ENCODE measurements at places on chromosomes 1 and 21.

GRCh38 chr1:18452550-18452949 is 28.2 kb upstream of the KLHDC7A start:
- peak; percentile 58 for DNase-seq
- peaks cover 13% of the 10 kb centered on the region for H3K4me1 ChIP-seq
- H3K27ac ChIP-seq = no peak overlapping the region
- no peaks in the 10 kb centered on the region for H3K27me3 ChIP-seq
- H3K4me3 ChIP-seq = no peak overlapping the region
- H3K36me3 ChIP-seq = no peaks in the 10 kb centered on the region

DNA sequence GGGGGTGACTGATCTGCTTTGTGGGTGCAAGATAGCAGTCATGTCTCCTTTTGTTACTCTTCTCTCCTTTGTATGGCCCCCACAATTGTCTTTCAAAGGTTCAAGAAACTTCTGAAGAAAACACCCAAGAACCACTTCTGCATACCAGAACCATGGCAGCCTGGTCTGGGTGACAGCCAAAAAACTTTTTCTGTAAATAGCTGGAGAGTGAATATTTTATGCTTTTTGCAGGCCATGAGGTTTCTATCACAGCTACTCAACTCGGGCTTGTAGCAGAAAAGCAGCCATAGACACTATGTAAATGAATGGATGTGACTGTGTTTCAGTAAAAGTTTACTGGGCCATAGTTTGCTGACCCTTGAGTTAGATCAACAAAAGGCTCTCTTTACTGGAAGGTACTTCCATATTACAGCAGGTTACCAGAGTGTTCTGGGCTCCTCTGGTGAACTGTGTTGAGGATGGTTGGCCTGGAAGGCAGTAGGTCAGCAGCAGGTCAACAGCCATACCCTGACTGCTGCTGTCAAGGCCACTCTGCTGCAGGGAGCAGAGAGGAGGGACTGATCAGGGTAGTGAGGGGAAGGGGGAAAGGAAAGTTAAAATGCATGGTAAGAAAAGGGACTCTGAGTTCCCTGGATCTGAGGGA is 116.4 kb downstream of the GDAP2 start:
- no peak for DNase-seq
- H3K4me1 ChIP-seq = no peaks in the 10 kb centered on the region
- H3K27me3 ChIP-seq = no peaks in the 10 kb centered on the region
- H3K36me3 ChIP-seq = no peaks in the 10 kb centered on the region

DNA sequence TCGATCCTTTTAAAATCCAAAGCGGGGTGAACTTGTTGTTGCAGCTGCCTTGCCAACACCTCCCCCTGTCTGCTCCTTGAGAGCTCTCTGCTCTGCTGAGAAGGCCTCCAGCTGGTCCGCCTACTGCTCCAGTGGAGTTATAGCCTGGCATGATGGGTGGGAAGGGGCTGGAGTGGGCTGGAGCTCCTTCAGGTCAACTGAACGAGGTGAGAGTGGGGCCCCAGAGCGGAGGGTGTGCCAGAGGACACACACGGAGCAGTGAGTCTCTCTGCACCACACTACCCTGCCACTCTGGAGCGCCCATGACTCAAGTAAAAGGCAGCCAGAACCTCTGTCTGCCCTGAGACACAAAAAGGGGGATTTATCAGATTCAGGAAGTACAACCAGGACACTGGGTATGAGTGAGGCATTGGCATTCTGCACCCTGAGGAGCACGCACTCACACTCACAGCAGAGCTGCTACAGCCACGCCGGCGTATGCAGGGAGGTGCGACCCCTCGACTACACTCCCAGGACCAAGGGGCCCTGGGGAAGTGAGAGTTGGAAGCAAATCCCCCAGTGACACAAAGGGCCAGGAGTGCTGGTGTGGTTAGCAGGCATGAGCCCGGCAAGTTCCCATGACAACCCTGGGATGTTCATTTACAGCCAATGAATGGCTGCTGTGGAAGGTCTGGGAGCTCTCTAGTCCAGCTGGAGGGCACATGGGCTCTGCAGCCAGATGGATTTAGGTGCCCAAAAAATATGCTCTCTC is 28.0 kb upstream of the EVA1B start:
- no peak overlapping the region for H3K4me3 ChIP-seq
- DNase-seq = no peak
- H3K27ac ChIP-seq = no peak overlapping the region
- peaks cover 4% of the 10 kb centered on the region for H3K36me3 ChIP-seq

DNA sequence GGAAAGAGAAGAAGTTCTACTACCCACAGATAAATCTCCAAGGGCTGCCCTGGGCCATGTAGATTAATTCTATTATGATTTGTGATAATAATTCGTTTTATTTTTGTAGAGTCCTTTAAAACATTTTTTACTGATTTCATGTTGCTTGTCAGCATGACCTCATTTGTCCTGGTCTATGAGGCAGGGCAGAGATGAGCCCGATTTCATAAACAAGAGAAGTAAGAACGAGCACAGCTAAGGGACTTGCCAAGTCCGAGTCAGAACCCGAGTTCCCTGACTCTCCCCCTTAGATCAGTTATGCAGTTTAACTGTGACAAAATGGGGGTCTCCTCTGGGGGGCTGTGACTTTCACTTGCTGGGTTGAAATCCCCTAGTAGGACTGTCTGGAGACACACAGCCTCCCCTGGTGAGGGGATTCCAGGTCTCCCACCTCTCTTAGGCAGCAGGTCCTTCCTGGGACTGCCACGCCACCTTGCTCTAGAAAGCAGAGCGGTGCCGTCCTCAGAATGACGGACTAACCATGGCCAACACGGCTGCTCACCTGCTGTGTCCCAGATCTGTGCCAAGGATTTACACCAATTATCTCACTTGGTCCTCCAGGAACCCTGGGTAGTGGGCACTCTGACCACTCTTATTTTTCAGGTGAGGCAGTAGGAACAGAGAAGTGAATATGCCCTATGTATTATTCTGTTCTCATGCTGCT is 31.0 kb upstream of the SOX13 start:
- no peaks in the 10 kb centered on the region for H3K36me3 ChIP-seq
- H3K4me3 ChIP-seq = no peak overlapping the region
- no peak overlapping the region for H3K27ac ChIP-seq
- peaks cover 9% of the 10 kb centered on the region for H3K4me1 ChIP-seq

DNA sequence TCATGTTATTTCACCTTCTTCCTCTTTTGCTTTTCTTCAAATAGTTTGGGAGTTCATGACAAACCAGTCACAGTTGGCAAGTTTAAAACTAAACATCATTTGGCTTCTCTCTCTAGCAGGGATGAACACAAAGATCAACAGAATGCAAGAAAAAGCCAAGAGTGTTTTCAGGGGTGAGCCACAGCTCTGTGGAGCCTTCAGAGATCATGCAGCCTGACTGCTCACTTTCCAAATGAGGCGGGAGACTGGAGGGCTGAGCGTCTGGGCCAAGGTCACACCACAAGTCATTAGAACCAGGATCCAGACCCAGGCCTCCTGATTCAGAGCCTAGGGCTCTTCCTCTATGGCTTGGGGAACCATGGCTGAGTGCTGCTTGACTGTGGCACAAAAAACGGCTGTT is 2.7 kb downstream of the DPT start:
- no peaks in the 10 kb centered on the region for H3K36me3 ChIP-seq
- no peak overlapping the region for H3K27ac ChIP-seq
- H3K4me3 ChIP-seq = no peak overlapping the region
- no peaks in the 10 kb centered on the region for H3K27me3 ChIP-seq

GRCh38 chr1:203537806-203538464 is 44.0 kb downstream of the OPTC start:
- no peaks in the 10 kb centered on the region for H3K27me3 ChIP-seq
- H3K27ac ChIP-seq = no peak overlapping the region
- H3K36me3 ChIP-seq = no peaks in the 10 kb centered on the region
- no peak overlapping the region for H3K4me3 ChIP-seq
- no peak for DNase-seq

- no peak for DNase-seq
- H3K27me3 ChIP-seq = no peaks in the 10 kb centered on the region
- H3K27ac ChIP-seq = no peak overlapping the region
- H3K4me3 ChIP-seq = no peak overlapping the region
- peaks cover 16% of the 10 kb centered on the region for H3K4me1 ChIP-seq
Observed at GRCh38 chr1:65211331-65211730, 63.3 kb downstream of the AK4 start.

DNA sequence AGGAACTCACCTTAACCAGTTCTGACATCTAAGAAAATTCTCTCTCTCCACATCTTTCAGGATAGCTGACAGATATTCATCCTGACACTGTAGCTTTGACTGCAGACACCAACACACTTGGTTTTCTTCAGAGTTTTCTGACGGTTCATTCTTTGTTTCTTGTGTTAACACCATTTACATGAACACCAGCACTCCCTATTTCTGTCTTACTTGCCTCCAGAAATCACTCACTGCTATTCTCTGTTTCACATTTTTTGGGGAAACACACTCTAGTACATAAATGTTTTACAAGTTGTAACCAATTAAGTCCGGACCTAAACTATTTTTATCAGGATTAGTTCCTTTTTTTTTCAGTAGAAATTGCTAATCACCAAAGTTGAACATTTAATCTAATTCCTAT is 15.4 kb downstream of the FLVCR1 start:
- peak overlapping the region; percentile 73 for H3K27ac ChIP-seq
- no peak for DNase-seq
- H3K36me3 ChIP-seq = peaks cover 83% of the 10 kb centered on the region
- no peaks in the 10 kb centered on the region for H3K27me3 ChIP-seq

GRCh38 chr21:44329086-44329889 is 9.9 kb downstream of the CFAP410 start:
- H3K36me3 ChIP-seq = no peaks in the 10 kb centered on the region
- DNase-seq = no peak
- H3K27ac ChIP-seq = no peak overlapping the region
- no peaks in the 10 kb centered on the region for H3K4me1 ChIP-seq
- no peak overlapping the region for H3K4me3 ChIP-seq

DNA sequence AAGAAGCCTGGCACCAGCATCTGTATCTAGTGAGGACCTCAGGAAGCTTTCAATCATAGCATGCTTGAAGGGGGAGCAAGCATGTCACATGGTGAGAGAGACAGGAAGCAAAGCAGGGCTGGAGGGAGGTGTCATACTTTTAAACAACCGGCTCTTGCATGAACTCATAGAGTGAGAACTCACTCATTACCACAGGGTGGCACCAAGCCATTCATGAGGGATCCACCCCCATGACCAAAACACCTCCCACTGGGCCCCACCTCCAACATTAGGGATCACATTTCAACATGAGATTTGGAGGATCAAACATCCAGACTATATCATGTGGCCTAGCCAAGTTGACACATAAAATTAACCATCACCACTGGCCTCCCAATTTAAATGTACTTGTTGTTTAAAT is 125.1 kb upstream of the KCND3 start:
- no peaks in the 10 kb centered on the region for H3K27me3 ChIP-seq
- H3K36me3 ChIP-seq = no peaks in the 10 kb centered on the region
- DNase-seq = peak; percentile 13
- no peaks in the 10 kb centered on the region for H3K4me1 ChIP-seq
- no peak overlapping the region for H3K4me3 ChIP-seq

DNA sequence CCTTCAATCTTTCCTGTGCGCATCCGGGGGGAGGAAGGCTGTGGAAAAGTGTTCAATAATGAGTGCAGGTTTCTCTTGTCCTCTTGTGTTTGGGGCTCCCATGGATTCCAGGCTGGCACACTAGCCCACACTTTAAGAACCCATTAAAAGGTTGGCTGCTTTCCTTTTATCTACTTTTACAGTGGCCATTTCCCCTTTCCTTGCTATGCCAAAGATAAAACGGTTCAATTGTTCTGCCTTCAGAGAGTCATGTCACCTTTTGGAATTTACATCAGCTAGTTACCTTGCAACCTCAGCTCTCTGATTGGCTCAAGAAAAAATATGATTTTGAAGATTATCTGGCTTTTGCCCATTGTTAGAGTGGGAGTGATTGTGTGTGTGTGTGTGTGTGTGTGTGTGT is 182.3 kb downstream of the SDCCAG8 start:
- no peaks in the 10 kb centered on the region for H3K27me3 ChIP-seq
- no peak for DNase-seq
- peaks cover 8% of the 10 kb centered on the region for H3K4me1 ChIP-seq
- H3K36me3 ChIP-seq = no peaks in the 10 kb centered on the region
- H3K27ac ChIP-seq = no peak overlapping the region

DNA sequence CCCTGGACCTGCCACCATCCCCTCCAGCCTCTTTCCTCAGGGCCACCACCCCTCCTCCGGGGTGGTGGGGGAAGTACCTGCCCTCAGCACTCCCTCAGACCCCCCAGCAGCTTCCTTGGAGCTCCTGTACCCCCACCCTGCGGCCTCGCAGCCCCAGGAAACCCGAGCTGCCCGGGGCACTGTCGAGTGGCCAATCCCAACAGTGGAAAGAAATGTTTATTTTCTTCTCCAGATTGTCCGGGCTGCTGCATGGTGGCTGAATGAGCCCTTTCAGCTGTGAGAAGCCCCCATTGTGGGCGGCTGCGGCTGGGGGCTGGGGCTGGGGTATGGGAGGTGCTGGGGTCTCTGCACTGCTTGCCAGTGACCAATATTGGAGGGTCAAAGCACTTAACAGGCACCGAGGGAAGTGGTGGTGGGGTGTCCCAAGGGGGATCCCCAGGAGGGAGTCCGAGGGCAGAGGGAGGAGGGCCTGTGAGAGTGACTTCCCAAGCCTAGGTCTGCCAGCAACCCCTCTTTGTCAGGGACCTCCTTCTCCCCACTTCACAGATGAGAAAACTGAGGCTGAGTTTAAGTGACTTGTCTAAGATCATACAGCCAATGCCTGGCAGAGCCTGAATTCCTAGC is 25.2 kb downstream of the RUNX3 start:
- DNase-seq = no peak
- no peak overlapping the region for H3K27ac ChIP-seq
- H3K27me3 ChIP-seq = no peaks in the 10 kb centered on the region
- H3K36me3 ChIP-seq = no peaks in the 10 kb centered on the region

DNA sequence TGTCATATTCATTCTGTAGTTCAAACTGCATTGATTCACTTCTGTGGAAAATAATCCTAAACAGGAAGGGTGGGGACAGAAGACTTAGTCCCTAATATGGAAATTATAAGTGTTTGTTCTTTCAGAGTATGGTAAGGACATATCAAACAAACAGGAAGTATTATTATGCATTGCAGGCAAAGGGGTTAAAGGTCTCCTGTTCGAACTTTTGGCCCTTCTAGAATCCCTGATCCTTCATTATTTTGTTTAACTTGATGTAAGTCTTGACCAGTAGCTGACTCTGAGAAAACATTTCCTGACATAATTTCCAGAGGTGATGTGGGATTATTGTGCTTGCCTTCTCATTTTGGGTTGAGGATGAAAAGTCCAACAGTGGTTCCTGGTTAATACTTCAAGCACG is 215.4 kb upstream of the ADGRL2 start:
- H3K36me3 ChIP-seq = no peaks in the 10 kb centered on the region
- DNase-seq = no peak
- no peak overlapping the region for H3K4me3 ChIP-seq
- no peaks in the 10 kb centered on the region for H3K27me3 ChIP-seq
- H3K4me1 ChIP-seq = no peaks in the 10 kb centered on the region

DNA sequence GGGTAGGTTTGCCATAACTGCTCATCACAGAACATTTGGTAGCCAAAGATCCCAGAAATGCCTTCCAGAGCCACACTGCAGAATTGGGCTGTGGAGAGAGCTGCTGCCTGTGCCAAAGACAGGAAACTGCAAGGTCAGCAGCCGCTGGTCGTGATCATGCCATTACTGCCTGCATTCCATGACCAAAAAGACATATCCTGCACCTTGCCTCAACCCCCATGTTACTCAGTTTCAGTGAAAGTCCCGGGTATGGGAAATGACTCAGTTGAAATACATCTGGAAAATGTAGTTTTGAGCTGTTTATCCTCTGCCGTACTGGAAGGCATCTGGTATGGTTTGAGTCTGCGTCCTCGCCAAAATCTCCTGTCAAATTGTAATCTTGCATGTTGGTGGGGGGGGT is 161.7 kb downstream of the FCRL5 start:
- H3K27ac ChIP-seq = no peak overlapping the region
- no peaks in the 10 kb centered on the region for H3K27me3 ChIP-seq
- DNase-seq = no peak
- no peaks in the 10 kb centered on the region for H3K36me3 ChIP-seq
- no peak overlapping the region for H3K4me3 ChIP-seq
- H3K4me1 ChIP-seq = no peaks in the 10 kb centered on the region

Data from GM23338 (cell line).